Heart left ventricle (tissue), 16 donors: ENCODE measurements at places on chromosomes 4 and X.

- DNase-seq: no peak
Observed at GRCh38 chrX:43657671-43658070, 1.6 kb downstream of the MAOA start.

GRCh38 chr4:94831607-94832006, 73.9 kb downstream of the BMPR1B start:
- no peak for DNase-seq

GRCh38 chrX:40278340-40279090, 180.8 kb upstream of the BCOR start:
- DNase-seq: no peak

GRCh38 chr4:38738940-38739803, 43.6 kb downstream of the TLR10 start:
- no peak for DNase-seq
